ENCODE measurements at places on chromosomes 2 and 18. TPM values are rescaled to one million over a fixed set of nuclear protein-coding genes. Genes with fewer than 3 reads are reported as not detected.

DNA sequence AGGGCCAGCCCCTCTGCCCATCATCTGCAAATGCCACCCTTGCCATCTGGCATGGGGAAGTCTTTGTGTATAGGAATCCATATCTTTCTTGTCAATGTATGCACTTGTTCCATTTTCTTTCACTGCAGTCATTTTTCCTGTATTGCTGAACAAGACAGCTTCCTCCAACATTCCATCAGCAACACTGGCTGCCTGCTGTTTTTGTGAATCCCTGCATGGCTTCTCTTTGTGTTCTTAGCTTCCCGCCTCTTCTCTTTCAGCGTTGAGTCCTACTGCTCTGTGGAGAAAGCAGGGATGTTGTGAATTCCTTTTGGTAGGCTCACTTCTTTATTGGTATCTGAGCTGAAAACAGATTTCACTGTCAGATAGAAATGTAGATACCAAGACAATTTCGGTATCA lies 150.0 kb downstream of the LPIN1 start:
- DNase-seq: no peak

DNA sequence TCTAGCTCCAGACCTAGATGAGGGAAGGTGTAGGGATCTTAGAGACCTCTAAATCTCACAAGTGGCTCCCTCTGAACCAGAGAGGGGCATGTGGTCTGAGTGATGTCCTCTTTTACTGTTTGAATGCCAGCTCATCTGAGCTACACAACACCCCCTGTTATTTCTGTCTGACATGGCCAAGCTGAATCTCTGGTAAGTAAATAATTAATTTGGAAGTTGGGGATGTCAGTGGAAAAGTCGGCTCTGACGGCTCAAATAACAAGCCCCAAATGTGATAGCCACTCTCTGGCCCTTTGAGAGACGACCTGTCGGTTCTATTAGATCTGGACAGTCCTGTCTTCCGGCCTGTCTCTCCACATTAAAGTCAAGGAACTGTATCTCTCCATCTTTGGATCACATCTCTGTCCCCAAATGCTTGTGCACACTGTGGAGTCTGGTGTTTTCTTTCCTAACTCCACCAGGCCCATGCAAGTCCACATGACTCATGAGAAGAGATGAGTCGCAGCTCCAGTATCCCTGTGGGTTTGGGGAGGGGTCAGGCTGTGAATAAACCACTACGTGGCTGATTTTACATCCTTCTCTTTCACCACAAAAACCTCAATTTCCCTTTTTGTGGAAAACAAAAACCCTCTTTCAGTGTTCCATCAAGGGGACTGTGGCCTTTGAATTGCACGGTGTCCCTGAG lies 52.5 kb downstream of the SETBP1 start:
- DNase-seq: peak; percentile 11

GRCh38 chr2:182558564-182558963 lies 131.7 kb upstream of the PDE1A start:
- DNase-seq: peak; percentile 44

GRCh38 chr2:151302404-151302803 lies 12.9 kb upstream of the NMI start:
- no peak for DNase-seq

DNA sequence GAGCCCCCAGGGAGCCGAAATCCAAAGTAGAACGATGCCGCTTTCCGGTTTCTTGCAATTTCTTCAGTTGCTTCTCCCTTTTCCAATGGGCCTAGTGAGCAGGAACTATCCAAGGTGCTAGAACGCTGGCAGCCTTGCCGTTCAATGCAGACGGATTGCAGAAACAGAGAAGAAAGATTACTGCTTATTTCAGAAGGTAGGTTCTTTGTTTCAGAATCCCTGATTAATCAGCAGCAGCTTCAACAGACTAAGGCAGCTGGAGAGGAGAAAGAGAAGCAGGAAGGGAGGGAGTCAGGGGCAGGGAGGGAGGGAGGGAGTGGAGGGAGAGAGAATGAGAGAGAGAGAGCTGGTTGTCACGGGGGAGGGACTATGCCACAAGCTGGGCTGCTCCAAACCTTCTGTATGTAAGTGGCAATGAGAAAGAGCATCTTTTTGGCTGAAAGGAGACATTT lies 576 bp downstream of the NYAP2 start:
- peak; percentile 1 for DNase-seq

DNA sequence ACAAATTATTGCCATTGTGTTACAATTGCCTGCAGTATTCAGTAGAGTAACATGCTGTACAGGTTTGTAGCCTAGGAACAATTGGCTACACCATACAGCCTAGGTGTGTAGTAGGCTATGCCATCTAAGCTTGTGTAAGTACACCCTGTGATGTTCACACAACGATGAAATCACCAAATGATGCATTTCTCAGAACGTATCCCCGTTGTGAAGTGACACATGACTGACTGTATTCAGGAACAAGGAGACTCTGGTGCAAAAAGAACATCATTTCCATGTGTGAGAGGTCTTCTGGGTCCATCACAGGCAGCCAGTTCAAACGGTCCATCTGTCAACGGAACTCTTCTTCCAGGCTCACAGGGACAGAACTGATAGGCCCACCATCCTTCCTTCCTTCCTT lies 263.7 kb downstream of the ANAPC1 start:
- DNase-seq: no peak

GRCh38 chr2:72367530-72368225 lies 220.0 kb upstream of the CYP26B1 start:
- DNase-seq: peak; percentile 15

GRCh38 chr2:74379851-74380789 lies at the start of gene DCTN1:
DCTN1 (minus strand) TSS chr2:74380311; CDS start chr2:74380037, 274 bp downstream.
- peak; percentile 30 for DNase-seq

DNA sequence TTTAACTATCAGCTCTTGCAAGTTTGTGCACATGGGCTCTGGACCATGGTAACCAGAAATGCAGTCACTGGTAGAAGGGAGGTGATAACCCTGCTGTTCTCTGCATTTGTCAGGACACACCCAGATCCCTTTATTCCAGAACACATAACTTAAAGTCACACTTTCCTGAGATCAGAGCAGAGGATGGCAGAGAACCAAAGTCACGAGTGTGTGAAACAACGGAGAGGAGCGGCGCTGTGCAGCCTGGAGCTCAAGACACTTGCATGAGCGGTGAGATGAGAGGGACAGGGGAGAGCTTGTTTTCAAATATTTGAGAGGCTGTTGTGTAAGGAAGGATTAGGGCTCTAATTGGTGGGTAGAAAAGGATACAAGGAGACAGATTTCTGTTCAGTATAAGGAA lies 43.3 kb upstream of the AAK1 start:
- DNase-seq: peak; percentile 45

DNA sequence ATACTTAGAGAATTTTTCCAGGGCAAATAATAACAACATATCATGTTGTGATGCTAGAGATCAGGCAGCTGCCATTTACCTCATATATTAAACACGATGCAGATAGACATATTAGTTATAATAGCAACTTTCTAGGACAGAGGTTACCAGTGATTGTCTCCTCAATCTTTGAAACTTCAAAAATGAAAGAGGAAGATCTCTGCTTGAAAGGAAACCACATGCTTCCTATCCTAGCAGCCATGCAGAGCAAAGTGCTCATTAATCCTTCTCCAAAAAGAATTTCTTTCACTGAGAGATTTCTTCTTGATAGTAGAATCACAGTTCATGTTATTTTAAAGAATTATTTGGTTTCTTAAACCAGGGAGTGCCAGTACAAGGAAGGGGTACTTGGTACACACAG lies 317.2 kb downstream of the CPS1 start:
- no peak for DNase-seq

GRCh38 chr2:39093218-39093898 lies 27.5 kb downstream of the SOS1 start:
- DNase-seq: no peak

DNA sequence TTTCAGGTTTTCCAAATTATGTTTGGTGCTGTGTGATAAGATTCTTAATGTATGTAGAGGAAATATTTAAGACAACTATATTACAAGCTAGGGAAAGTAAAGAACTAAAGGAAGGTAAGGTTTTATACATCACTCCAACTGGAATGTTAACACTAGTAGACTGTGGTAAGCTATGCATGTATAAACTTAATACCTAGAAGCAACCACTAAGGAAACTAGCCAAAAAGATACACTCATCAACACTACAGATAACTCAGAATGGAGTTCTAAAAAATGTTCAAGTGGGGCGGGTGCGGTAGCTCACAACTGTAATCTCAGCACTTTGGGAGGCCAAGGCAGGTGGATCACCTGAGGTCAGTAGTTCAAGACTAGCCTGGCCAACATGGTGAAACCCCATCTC lies 37.8 kb upstream of the MALL start:
- no peak for DNase-seq

DNA sequence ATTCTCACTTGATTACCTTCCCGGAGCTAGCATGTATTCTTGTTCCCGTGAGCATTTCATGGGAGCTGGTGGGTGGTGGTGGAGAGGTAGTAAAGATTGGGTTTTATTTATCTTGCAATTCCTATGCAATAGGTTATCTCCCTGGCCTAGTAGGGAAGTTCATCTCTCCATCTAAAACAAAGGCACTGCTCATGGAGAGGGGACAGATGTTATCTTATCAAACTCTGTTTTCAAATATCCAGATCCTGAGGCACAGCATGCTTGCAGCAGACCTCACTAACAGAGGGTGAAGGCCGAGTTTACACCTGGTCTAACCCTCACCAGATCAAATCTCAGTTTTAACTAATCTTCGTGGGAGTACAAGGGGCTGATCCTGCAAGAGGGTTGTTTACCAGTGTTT lies 98.9 kb downstream of the CYRIA start:
- DNase-seq: no peak

DNA sequence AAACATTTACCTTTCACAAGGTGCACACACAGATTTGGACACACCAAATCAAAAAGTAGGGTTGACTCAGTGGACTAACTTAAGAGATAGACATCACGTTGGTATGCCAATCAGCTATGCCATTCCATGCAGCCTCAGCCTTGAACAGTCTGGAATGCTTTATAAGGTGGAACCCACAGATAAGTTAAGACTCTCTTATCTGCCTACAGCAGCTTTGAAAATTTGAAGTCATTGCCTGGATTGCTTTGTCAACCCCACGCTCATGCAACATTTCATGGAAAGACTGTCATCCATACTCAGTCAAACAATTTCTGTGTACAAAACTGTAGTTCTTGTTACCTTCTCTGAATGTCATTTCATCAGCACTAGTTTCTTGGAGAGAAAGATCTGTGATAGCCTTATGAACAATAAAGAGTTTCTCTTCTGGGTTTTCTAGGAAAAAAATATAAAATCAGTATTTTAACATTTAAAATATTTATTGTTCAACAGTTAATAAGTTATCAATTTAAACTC lies 1.2 kb downstream of the ERMN start:
- no peak for DNase-seq

DNA sequence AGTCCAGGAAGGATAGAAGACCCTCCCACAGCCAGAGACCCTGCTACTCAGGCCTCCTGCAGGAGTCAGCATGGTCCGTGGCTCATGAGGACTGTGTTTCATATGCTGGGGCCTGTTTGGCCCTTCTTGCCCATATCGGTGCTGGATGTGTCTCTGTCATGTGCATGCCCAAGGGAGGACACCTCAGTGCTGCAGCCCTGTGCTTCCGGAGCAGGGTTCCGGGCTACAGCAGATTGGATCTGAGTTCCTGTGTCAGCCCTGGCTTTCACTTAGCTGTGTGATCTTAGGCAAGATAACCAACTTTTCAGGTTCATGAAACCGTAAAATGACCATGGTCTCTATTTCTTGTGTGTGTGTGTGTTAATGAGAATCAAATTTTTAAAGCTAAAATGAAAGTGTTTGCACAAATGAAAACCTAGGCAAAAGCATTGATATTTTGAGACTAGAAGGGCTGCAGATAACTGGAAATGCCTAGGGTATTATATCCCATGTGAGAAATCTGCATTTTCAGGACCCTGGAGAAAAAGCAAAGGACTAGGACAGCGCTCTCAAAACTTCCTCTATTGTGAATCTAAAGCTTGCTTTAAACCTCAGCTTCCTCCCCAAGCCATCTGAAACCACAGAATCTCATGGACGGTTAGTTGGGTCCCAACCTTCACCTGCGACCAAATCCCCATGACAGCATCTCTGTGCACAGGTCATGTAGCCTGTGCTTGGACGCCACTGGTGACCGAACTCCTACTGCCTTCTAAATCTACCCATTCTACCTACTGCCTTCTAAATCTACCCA lies 58.8 kb upstream of the CAPN13 start:
- DNase-seq: no peak

DNA sequence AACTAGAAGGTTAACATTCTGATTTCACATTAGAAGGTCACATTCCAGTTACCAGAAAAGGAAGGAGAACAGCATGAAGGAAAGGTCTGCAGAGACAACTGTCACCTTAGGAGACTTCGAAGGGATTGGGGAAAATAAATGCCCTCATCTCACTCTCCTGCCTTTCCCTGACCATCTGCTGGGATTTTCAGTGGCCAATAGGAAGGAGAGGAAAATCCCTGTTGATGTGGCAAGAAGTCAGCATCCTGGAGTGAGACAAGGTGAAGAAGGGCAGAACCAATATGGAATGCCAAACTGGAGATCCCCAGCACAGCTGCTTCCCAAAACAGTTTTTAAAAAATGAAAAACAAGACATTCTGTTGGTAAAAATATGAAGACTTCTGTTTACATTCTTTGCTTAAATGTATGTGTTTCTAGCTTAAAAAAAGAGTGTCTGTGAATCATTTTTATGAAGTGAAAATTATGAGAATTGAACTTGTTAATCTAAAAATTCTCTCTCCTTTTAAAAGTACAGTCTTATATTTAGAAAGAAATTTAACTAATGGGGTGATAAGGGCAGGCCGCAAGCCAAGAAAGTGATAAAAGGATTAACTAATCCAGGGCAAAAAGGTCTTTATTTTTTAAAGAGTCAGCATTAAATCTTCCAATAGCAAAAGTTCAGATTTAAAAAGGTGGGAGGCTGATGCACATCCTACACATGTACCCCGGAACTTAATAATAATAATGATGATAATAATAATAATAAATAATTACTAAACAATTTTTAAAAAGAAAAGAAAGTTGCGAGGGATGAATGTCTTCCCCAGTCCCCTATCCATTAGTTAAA lies 160.6 kb upstream of the DOK6 start:
- DNase-seq: no peak

DNA sequence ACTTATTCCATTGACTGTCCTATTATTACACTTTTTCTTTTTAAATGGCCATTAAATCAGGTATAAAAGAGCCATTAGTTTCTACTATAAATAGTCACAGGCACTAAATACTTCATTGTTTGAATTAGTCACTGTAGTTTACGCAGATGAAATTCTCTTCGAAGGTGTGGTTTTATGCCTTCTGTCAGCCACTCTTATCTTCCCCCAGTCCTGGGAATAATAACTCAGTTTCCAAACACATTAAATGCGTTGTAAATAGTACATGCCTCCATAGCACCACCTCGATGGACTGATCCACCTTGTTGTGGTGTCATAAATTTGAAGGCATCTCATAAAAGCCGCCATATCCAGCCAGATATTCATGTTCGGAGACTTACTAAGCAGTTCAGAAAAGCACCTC lies 72.1 kb upstream of the PARD3B start:
- DNase-seq: no peak

FAM228A gene
- total RNA-seq: not detected

MEP1B gene
- not detected for total RNA-seq

MAPRE2 gene
- total RNA-seq: 117 TPM

ALPP gene
- total RNA-seq: not detected

FARSB gene
- total RNA-seq: 27.2 TPM

MAIP1 gene
- 17.7 TPM for total RNA-seq

MFSD6 gene
- total RNA-seq: 4.5 TPM

STPG4 gene
- total RNA-seq: 0.53 TPM
